ENCODE measurements at places on chromosomes 4 and X.

GRCh38 chrX:110383414-110383813, 24.8 kb downstream of the RTL9 start:
- DNase-seq: no peak

DNA sequence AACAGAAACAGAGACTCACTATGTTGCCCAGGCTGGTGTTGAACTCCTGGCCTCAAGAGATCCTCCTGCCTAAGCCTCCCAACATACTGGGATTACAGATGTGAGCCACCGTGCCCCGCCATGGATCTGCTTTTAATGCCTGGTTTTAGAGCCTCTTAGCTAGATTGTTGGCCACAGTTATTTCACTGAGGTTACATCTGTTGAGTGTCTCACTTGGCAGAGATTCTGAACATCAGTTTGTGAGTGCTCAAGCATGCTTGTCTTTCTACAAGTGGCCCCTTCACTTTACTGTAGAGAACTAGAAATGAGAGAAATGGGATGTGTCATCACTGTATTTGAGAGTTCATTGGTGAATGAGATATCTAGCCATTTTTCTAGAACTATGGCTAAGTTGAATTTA, 218.5 kb downstream of the APBB2 start:
- DNase-seq: no peak

DNA sequence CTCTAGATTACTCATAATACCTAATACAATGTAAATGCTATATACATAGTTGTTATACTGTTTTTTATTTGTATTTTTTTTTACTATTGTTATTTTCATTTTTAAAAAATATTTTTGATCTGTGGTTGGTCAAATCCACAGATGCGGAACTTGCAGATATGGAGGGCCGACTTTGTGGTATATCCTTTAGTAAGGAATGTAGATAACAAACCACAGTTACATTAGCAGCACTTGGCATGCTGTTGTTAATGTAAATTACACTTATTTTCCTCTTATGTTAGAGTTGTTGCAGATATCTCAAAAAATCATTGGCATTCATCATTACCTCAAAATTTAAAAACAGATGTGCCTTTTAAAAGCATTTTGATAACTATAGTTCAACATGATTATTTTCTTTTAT, 151.0 kb downstream of the TMEM164 start:
- DNase-seq: no peak

DNA sequence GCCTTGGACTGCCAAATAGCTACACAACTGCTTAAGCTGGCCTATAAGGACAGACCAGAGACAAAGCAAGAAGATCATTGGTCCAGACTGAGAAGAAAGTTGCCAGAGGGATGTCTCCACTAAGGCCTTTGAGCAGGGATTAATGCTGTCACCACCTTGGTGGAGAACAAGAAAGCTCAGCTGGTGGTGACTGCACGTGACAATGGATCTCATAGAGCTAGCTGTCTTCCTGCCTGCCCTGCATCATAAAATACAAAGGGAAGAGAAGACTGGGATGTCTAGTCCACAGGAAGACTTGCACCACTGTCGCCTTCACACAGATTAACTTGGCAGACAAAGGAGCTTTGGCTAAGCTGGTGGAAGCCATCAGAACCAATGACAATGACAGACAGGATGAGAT, 40.5 kb upstream of the FAM120C start:
- DNase-seq: no peak

GRCh38 chr4:115113506-115114106, at the start of gene NDST4:
Gene NDST4 (minus strand): TSS chr4:115113620. CDS start chr4:115077036, 36,584 bp downstream.
- no peak for DNase-seq

DNA sequence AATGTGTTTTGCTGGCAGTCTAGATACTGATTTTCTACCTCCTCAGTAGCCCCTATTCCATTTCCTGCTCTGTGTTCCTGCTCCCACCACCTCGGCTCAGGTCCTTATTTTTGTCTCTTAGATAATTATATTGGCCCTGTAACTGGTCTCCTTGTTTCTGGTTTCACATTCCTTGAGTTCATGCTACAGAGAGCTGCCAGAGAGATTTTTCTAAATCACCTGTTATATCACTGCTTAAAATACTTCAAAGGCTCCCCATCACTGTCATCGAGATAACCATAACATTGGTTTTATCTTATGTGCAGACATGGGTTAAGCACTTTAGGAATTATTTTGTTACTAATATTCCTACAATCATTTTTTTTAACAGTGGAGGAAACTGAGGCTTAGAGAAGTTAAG, 9.6 kb downstream of the SYNPO2 start:
- no peak for DNase-seq

- no peak for DNase-seq
These were observed 32.7 kb downstream of the PF4 start for GRCh38 chr4:73948990-73949706.

DNA sequence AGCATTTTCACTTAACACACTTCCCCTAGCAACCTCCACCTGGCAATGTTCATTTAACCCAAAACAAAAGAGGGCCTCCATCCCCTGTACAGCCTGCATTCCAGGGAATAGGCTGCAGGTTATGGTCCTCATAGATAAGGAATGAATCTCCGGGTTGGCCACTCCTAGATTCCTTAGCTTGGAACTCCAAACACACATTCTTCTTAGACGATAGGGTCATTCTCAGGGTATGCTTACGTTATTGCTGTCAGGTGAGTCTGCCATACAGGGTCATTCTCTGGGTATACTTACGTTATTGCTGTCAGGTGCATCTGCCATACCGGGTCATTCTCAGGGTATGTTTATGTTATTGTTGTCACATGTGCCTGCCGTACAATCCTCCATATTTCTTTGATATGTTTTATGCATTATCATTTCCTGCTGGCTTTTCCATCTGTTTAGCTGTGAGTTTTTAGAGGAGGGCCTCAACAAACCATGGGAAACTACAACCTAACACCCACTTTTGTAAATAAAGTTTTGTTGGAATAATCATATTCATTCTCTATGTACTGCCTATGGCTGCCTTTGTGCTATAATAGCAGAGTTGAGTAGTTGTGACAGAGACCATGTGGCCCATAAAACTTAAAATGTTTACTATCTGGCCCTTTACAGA, 8.2 kb upstream of the AFF1 start:
- no peak for DNase-seq

- DNase-seq: no peak
These were observed 64.8 kb downstream of the PLS3 start for GRCh38 chrX:115625572-115626301.

- DNase-seq: no peak
These were observed 16.8 kb downstream of the ARHGEF38 start for GRCh38 chr4:105569057-105569865.

GRCh38 chrX:10474913-10475568, 145.3 kb downstream of the MID1 start:
- no peak for DNase-seq

Data from stimulated activated CD4-positive, alpha-beta T cell treated with anti-CD3 and anti-CD28 coated beads, Interleukin-2, amount 100 ng/mL, for 48 hours (primary cell).